Hematopoietic multipotent progenitor cell (in vitro differentiated cells): ENCODE measurements at places on chromosomes 5 and 9. TPM values are rescaled to one million over a fixed set of nuclear protein-coding genes. Genes with fewer than 3 reads are reported as not detected.

Gene NPR3
- 360 TPM for total RNA-seq

Gene IL12B
- not detected for total RNA-seq

Gene NFX1
- total RNA-seq: 35.5 TPM

Gene PCDHB5
- total RNA-seq: under 0.01 TPM

Gene CRB2
- total RNA-seq: under 0.01 TPM

Gene UBQLN1
- total RNA-seq: 87.8 TPM

Gene TMEM215
- total RNA-seq: not detected

Gene MORN5
- total RNA-seq: 0.27 TPM

Gene CSF1R
- total RNA-seq: 3.2 TPM

Gene ADGRV1
- total RNA-seq: 0.27 TPM

Gene PCDHAC2
- total RNA-seq: under 0.01 TPM

Gene ELAVL2
- total RNA-seq: not detected

- DNase-seq: no peak
Measured at GRCh38 chr5:56814361-56814962, 887 bp upstream of the MAP3K1 start.

DNA sequence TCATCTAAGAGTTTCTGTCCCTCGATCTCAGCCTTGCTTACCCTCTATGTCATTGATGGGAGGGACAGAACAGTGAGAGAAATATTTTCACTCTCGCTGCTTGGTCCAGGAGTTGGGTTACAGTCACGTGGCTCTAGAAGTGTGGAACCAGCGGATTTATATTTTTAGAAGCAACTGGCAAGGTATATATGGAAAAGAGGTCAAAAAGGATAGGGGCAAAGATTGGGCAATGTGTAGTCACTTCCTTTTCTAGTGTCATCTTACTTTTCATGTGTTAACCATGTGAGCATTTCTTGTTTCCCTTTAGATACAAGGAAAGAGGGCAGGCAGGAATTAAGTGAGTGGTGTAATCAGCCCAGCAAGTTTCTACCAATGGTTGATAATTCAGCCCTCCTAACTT is 111.5 kb upstream of the ZNF366 start:
- no peak for DNase-seq

- no peak for DNase-seq
Measured at GRCh38 chr5:165836046-165836445, 2330.6 kb downstream of the MAT2B start.

DNA sequence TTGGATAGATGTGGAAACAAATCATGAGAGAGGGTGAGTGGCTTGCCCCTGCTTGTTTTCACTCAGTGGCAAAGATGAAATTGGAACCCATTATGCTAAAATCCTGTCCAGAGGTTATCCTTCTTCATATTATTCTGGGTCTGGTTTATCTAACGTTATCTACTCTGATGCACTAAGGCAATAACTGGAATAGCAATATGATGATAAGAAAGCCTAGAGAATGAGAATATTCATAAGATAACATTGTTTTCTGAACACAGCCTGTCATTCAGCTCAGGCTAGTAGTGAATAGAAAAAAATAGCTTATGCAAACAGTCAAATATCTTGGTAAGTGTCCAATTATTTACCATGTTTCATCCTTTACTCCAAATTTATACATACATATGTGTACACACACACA is 132.0 kb upstream of the C6 start:
- DNase-seq: no peak

GRCh38 chr5:1108023-1108864 is 3.6 kb downstream of the SLC12A7 start:
- peak; percentile 43 for DNase-seq

- no peak for DNase-seq
Measured at GRCh38 chr9:136429075-136429628, 10.5 kb downstream of the INPP5E start.

DNA sequence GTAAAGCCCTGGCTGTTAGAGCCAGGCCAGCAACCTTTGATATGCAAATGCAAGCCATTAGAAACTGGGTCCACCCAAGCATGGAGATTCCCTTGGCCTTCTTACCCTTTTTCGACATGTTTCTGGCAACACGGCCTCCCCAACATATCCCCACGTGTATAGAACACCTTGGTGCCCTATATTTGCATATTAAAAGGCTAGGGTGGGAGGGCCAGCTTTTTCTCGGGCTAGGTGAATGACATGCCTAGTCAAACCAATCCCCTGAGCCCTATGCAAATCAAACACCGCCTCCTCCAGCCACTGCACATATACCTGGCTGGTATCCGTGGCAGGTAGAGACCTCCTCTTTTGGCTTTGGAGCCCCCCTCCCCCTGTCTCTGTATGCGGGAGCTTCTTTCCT is 55.6 kb upstream of the ZFR start:
- no peak for DNase-seq

DNA sequence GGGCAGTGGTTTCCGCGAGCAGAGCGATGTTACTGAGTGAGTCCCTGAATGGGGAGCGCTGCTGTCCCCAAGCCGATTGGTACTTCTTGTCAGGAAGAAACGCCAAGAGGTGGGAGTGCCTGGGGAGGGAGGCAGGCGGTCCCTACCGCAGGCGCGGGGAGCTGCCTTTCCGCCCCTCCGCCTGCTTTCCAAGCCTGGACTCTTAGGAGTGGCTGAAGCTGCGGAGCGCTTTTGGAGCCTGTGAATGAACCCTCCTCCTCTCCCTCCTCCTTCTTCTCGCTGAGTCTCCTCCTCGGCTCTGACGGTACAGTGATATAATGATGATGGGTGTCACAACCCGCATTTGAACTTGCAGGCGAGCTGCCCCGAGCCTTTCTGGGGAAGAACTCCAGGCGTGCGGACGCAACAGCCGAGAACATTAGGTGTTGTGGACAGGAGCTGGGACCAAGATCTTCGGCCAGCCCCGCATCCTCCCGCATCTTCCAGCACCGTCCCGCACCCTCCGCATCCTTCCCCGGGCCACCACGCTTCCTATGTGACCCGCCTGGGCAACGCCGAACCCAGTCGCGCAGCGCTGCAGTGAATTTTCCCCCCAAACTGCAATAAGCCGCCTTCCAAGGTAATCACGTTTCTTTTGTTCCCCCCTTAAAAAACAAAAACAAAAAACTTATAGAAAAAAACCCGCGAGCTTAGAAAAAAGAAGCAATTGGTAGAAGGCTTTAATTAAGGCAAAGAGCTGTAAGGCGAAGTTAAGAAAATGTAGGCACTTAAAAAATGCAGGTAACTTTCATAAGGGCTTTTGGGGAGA is at the start of gene VCAN:
Gene VCAN, plus strand, starts transcription at position 340 of the 808 bp plus-strand sequence. CDS start 11,775 bp downstream, outside the sequence.
- peak; percentile 30 for DNase-seq

GRCh38 chr9:77561331-77562018 is 86.6 kb downstream of the GNA14 start:
- DNase-seq: no peak

DNA sequence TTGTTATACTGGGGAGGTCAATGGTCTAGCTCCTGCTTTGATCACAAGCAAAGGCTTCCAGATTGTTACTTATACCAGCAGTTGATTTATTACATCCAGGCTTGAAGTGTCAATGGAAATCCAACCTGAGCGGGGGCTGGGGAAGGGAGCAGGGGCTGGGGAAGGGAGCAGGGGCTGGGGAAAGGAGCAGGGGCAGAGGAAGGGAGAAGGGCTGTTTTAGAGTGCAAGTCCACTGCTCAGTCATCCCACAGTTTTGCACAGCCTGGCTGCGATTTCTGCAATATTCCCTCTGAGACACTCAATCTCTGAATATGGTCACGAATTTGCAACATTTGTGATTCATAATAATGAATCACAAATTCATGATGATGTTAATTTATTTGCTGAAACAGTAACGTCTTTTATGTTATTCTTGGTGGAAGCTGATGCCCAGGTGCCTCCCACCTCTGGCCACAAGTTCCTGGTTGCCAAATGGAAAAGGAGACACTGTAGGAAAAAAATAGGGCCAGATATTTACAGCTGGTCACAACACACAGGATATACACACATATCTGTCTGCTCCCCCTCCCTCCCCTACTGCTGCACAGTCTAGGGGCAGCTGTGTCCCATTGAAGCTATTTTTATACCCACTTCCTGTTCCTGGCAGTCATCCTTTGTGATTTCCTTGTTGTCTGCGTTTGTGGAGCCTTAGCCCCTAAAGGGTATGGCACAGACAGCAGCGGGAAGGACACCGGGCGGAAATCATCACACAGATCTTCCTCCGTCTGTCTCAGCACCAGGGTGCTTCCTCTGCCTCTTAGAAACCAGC is 325.1 kb downstream of the GADD45G start:
- peak; percentile 18 for DNase-seq

DNA sequence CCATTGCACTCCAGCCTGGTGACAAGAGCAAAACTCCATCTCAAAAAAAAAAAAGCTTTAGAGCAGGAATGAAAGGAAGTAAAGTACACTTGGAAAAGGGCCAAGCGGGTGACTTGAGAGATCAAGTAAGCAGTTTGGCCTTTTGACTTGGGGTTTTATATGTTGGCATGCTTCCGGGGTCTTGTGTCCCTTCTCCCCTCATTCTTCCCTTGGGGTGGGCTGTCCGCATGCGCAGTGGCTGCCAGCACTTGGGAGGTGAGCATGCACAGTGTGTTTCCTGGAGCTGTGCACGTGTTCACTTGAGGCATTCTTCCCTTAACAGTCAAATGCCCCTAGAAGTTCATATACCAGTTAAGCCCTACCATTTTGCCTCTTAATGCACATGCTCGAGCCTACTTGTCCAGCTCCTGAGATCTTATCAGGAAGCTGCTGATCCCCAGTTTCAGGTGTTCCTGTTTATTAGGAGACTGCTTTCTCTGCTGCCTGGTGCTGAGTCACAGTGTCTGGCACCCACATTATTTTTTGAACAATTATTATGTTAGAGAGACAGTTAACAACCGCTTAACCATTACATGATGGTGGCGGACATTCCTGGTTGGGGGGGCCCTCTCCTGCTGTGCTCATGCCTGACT is 32.6 kb upstream of the PRRC2B start:
- DNase-seq: peak; percentile 32
